ENCODE measurements at places on chromosomes 16 and 17. TPM values are rescaled to one million over a fixed set of nuclear protein-coding genes. Genes with fewer than 3 reads are reported as not detected.

PPP1R1B gene
- total RNA-seq: 1.8 TPM

C16orf95 gene
- 6.3 TPM for total RNA-seq

HEATR9 gene
- total RNA-seq: not detected

- no peaks in the 10 kb centered on the region for H3K4me1 ChIP-seq
- no peak overlapping the region for H3K4me3 ChIP-seq
- no peak for DNase-seq
- no peaks in the 10 kb centered on the region for H3K36me3 ChIP-seq
- H3K27ac ChIP-seq: no peak overlapping the region
Measured at GRCh38 chr16:61831351-61831917, 204.8 kb downstream of the CDH8 start.

DNA sequence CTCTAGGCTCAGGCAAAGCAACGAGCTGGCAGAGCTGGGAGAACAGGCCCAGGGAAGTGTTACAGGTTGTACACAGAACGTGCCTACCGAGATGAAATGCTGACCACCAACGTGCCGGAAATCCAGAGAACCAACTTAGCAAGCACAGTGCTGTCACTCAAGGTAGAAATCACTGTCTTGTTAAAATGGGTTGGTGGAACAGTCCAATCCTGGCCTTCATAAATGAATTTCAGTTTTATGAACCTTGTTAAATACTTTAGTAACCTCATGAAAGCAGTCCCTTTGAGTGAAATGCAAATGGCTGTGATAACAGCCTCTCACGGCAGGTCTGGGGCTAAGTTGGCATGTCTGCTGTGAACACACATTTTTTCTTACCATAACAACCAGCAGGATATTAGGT is 29.0 kb downstream of the ETV4 start:
- peaks cover 4% of the 10 kb centered on the region for H3K4me1 ChIP-seq
- no peak overlapping the region for H3K27ac ChIP-seq
- no peaks in the 10 kb centered on the region for H3K27me3 ChIP-seq
- no peak overlapping the region for H3K4me3 ChIP-seq
- no peak for DNase-seq

DNA sequence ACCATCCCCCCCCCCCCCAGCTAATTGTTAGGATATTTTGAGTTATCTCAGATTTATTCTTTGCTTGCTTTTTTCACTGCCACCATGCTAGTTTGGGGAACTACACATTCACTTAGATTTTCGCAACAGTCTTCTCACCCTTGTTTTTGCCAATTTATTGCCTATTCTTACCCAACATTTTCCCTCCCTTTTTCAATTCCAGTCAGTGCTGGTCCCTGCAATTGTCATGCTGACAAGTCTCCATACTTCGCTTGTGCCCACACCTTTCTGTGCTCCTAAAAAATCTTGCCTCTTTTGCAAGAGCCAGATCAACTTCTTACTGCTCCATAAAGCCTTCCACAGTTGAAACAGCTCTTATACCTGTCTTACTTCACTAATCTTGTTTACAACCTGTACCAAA is 16.3 kb downstream of the TNRC6A start:
- peaks cover 27% of the 10 kb centered on the region for H3K4me1 ChIP-seq

DNA sequence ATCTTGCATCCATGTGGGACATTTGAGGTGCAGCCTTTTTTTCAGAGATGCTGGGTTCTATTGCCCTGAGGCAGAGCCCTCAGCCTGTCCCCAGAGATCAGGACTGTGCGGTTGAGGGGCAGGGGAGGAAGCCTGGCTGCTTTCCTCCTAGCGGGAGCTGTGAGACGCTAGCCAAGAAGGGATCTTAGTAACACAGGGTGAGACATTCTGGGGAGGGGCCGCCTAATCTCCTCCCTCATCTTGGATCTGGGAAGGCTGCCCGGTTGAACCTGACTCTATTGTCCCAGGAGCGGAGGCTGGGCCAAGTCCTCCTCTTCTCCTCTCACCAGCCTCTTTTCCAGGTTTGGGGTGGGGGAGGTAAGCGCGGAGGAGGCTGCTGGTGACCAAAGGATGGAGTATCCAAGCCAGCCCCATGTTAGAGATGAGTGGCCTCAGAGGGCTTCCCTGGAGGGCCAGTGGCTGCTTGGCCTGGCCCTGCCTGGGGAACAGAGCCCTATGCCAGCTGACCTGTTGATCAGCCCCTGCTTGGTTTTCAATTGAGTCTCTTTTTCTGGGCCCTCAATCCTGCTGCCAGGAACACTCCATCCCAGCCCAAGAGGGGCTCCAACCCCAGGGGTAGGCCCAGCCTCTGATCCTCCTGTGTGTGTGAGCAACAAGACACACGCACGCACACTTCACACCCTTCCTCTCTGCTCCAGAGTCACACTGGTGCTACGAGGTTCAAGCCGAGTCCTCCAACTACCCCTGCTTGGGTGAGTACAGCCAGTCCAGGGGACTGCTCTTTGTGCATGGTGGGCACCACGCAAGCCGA is 5.0 kb downstream of the CA4 start:
- no peak overlapping the region for H3K27ac ChIP-seq
- DNase-seq: no peak
- peaks cover 75% of the 10 kb centered on the region for H3K27me3 ChIP-seq
- no peak overlapping the region for H3K4me3 ChIP-seq
- no peaks in the 10 kb centered on the region for H3K36me3 ChIP-seq

- H3K4me3 ChIP-seq: peak overlapping the region; percentile 93
- peaks cover 4% of the 10 kb centered on the region for H3K36me3 ChIP-seq
- H3K27ac ChIP-seq: peak overlapping the region; percentile 100
- H3K4me1 ChIP-seq: peaks cover 40% of the 10 kb centered on the region
Measured at GRCh38 chr17:45146890-45147580, 1.2 kb upstream of the HEXIM1 start.

GRCh38 chr16:50666658-50667496 is 14.2 kb downstream of the SNX20 start:
- peak overlapping the region; percentile 54 for H3K27ac ChIP-seq
- H3K36me3 ChIP-seq: peaks cover 6% of the 10 kb centered on the region
- DNase-seq: no peak
- no peak overlapping the region for H3K4me3 ChIP-seq

- no peak overlapping the region for H3K4me3 ChIP-seq
- DNase-seq: no peak
- no peak overlapping the region for H3K27ac ChIP-seq
- peaks cover 3% of the 10 kb centered on the region for H3K27me3 ChIP-seq
Measured at GRCh38 chr16:52411011-52411410, 135.9 kb downstream of the TOX3 start.

DNA sequence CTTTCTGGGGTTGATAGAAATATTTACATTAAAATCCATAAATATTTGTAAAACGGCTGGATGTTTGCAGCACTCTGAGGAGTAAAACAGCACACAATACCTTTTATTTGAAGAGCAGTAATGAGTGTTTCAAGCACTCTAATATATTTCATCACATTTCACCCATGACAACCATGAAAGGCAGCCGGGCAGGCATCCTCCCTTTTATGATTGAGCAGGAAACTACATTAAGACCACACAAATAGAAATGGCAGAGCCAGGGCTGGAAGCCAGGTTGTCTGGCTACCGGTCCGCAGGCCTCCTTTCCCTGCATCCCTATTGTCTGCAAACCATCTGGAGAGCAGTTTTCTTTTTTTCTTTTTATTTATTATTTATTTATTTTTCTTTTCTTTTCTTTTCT is 23.1 kb upstream of the GPRC5C start:
- peaks cover 7% of the 10 kb centered on the region for H3K4me1 ChIP-seq
- H3K4me3 ChIP-seq: no peak overlapping the region
- H3K27me3 ChIP-seq: peaks cover 3% of the 10 kb centered on the region
- no peak overlapping the region for H3K27ac ChIP-seq
- H3K36me3 ChIP-seq: no peaks in the 10 kb centered on the region

- H3K27me3 ChIP-seq: peaks cover 14% of the 10 kb centered on the region
- peaks cover 7% of the 10 kb centered on the region for H3K36me3 ChIP-seq
- no peak overlapping the region for H3K27ac ChIP-seq
- DNase-seq: no peak
Measured at GRCh38 chr16:54462151-54462651, 175.6 kb upstream of the IRX3 start.
